ENCODE measurements at places on chromosomes 16 and 17.
A peak's percentile ranks its signal among the peaks of the same experiment; 100 is the strongest.

DNA sequence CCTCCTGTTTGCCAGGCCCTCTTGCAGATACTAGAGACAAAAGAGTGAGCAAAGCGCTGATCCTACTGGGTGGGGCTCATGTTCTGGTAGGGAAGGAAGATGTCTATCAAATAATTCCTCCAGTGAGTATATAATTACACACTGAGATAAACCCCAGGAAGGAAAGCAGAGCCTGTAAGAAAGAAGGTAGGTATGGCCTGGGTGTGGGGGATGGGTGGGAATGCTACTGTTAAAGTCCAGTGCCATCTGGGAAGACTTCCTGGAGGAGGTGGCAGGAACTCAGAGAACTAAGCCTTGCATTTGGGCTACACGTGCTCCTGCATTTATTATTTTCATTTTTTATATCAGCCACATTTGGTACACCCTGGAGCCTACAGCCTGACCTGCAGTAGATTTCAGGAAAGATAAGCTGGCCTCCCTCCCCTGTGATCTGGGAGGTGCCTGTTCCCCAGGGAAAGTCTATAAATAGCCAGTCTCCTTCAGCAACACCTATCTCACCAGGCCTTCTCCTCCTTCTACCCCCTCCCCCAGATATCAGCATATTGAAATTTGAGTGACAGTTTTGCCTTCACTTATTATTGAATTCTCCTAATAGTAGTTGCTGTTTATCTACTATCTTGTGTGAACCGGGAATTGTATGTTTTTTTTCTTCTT is 11.5 kb downstream of the ATP2C2 start:
- DNase-seq = no peak

- DNase-seq = no peak
These were observed 1.3 kb upstream of the ZNF768 start for GRCh38 chr16:30527635-30528178.

GRCh38 chr16:70151391-70151790 is 22.2 kb upstream of the CLEC18C start:
- DNase-seq = no peak

- DNase-seq = no peak
These were observed 11.2 kb upstream of the CAPN15 start for GRCh38 chr16:516301-516700.

GRCh38 chr17:60615840-60616239 is 15.8 kb downstream of the PPM1D start:
- no peak for DNase-seq

DNA sequence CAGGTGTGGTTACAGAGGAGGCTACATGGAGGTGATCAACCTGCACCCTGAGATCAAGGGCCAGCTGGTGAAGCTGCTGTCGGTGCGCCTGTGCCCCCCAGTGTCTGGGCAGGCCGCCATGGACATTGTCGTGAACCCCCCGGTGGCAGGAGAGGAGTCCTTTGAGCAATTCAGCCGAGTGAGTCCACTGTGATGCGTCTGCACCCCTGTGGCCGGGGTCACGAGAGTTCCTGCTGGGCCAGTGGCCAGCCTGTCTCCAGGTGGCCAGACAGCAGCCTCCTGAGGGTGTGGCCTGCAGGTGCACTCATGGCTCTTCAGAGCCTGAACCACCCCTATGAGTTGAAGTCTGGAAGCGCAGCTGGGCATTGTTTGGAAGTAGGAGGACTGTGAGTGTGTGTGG is 38.1 kb downstream of the GPT2 start:
- no peak for DNase-seq

DNA sequence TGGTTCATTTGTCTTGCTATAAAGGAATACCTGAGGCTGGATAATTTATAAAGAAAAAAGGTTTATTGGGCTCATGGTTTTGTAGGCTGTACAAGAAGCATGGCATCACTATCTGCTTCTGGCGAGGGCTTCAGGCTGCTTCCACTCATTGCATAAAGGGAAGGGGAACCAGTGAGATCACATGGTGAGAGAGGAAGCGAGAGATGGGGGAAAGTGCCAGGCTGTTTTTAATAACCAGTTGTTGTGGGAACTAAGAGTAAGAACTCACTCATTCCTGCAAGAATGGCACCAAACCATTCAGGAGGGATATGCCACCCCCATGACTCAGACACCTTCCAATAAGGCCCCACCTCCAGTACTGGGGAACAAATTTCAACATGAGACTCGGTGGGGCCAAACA is 24.3 kb downstream of the SPECC1 start:
- DNase-seq = no peak

DNA sequence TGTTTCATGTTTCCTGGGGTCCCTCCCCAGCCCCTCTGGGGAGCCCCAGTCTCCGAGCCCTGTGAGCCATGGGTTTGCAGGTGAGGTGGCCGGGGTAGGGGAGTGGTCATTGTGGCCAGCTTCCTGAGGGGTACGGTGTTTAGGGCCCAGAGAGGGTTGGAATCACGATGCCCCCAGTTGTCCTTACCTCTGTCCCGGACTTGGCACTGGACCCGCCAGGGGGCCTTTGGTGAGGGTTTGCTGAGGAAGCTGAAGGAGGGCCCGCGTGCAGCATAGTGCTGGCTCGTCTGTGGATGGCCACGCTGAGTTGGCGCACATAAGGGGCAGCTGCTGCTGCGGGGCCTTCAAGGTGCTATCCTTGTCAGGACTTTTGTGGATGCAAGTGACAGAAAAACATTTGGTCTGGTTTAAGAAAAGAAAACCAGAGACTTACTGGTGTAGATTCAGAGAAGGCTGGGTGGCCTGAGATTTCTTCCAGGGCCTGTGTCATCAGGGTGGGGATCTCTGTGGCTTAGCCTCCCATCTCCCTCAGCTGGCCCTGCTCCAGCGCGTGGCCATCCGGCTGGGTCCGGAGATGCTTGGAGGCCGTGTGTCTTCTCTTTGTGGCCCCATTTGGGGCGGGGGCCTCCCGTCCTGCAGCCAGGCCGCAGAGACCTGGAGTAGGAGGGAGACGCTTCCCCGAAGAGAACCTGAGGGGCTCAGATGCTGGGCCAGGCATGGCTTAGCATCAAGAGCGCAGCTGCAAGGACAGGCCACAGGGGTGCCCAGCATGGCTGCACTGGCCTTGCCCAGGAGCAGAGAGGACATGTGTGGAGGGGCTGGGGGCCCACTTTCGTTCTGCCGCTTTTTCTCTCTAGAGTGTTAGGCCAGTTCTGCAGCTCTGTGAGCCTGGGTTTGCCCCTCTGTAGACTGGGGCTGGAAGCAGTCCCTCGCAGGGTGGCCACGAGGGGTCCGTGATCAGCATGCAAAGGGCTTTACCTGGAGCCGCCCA is 33.7 kb upstream of the NUDT16L1 start:
- no peak for DNase-seq

GRCh38 chr16:4664538-4665418 is 28.6 kb upstream of the NUDT16L1 start:
- DNase-seq = no peak

GRCh38 chr17:30219833-30220232 is 15.7 kb downstream of the SLC6A4 start:
- DNase-seq = no peak

GRCh38 chr17:4490109-4490591 is 8.5 kb upstream of the SPNS2 start:
- DNase-seq = no peak

DNA sequence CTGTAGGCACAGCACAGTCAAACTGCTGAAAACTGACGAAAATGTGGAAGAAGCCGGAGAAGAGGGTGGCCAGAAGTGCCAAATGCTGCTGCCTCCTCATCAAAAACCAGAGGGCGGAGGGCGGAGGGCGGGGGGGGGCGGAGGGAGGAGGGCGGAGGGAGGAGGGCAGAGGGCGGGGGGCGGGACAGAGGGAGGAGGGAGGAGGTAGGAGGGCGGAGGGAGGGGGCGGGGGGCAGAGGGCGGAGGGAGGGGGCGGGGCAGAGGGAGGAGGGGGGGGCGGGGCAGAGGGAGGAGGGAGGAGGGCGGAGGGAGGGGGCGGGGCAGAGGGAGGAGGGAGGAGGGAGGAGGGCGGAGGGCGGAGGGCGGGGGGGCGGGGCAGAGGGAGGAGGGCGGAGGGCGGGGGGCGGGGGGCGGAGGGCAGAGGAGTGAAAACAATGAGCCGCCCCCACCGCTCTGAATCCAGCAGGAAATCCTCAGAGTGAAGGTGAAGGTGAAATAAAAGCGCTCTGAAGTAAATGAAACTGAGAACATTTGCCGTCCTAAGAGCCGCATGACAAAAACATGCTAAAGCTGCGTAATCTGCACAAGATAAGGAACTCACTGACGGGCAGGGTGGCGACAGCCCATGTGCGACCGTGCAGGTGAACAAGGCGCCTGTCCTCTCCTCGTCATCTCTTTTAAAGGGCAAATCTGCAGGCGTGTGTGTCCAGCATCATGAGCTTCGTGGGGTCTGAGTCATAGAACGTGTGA is 22.6 kb upstream of the CBFA2T3 start:
- DNase-seq = no peak

DNA sequence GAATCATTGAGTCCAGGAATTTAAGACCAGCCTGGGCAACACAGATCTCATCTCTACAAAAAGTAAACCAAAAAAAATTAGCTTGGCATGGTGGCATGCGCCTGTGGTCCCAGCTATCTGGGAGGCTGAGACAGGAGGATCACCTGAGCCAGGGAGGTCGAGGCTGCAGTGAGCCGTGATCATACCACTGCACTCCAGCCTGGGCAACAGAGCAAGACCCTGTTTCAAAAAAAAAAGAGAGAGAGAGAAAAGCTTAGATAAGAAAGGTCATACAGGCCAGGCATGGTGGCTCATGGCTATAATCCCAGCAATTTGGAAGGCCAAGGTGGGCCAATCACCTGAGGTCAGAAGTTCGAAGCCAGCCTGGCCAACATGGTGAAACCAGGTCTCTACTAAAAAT is 63.5 kb upstream of the DNAH17 start:
- no peak for DNase-seq

- no peak for DNase-seq
These were observed 65.5 kb downstream of the IQCK start for GRCh38 chr16:19783363-19784182.

DNA sequence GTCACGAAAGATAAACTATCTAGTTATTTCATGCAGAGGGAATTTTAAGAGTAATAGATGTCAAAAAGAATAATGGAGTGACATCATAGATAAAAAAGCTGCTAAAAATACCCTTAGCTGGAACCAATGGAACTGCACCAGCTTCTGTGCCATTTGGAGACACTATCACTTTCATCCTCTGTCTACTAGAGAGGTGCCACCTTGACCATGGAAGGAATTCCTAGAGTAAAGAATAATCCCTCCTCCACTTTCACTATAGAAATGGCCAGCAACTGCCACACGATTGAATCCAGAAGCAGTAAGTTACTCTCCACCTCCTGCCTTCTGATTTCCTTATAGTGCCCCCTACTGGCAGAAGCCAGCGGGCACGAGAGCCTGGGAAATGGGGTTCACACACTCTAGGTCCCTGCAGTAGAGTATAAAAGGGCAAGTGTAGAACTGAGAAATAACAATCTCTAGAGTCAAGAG is 2.8 kb upstream of the ALDH3A2 start:
- peak; percentile 29 for DNase-seq

- DNase-seq = no peak
These were observed 62.1 kb downstream of the EPN2 start for GRCh38 chr17:19299214-19299747.

GRCh38 chr16:48574140-48574539 is 35.8 kb downstream of the N4BP1 start:
- no peak for DNase-seq

- no peak for DNase-seq
These were observed 547.7 kb downstream of the KCNJ2 start for GRCh38 chr17:70717042-70717441.

DNA sequence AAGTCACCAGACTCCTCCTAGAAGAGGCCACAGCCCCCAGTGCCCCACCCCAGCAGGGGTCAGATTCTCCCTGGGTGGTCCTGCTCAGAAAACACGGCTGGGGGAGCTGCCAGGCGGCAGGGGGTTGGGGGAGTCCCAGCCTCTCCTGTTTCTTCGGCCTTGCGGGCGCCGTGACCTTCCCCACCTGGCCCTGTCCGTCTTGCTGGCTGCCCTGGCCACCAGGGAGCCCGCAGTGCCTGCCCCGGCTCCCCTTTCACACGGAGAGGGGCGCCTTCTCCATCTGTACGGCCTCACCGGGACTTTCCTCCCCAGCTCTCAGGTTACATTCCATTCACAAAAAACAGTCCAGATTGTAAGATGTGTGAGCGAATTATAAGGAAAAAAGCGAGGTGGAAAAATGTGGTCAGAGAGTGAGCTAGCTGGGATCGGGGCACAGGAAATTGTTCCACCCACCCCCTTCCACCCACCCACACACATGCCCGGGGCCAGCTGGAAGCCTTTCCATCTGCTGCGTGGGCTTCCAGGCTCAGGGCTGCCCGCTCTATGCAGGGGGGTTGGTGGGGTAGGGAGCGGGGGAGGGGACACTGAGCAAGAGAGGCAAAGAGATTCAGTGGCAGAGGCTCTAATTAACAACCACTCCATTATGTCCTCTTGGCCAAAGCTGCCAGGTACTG is 14.6 kb upstream of the CIBAR2 start:
- DNase-seq = peak; percentile 78

GRCh38 chr17:194828-195602 is 13.6 kb upstream of the DOC2B start:
- DNase-seq = no peak

GRCh38 chr16:51355875-51356274 is 204.8 kb upstream of the SALL1 start:
- DNase-seq = no peak

Data from AG08396 (cell line).